ENCODE measurements at places on chromosomes 16 and 17.
A peak's percentile ranks its signal among the peaks of the same experiment; 100 is the strongest.

DNA sequence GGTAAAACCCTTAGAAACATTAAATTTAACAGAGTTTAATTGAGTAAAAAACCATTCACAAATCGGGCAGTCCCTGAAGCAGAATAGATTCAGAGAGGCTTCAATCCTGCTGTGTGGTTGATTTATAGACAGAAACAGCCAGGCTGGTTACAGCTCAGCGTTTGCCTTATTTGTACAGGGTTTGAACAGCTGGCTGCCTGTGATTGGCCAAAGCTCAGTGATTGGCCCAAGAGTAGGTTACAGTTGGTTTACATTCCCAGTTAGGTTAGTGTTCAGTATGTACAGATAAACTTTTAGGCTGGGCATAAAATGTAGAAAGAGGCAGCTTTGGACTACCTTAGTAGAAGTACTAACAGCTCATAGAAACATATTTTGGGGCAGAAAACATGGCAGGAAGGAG, 210.4 kb upstream of the ELAC2 start:
- DNase-seq: no peak

GRCh38 chr16:86964796-86965241, 352.4 kb downstream of the C16orf95 start:
- no peak for DNase-seq

DNA sequence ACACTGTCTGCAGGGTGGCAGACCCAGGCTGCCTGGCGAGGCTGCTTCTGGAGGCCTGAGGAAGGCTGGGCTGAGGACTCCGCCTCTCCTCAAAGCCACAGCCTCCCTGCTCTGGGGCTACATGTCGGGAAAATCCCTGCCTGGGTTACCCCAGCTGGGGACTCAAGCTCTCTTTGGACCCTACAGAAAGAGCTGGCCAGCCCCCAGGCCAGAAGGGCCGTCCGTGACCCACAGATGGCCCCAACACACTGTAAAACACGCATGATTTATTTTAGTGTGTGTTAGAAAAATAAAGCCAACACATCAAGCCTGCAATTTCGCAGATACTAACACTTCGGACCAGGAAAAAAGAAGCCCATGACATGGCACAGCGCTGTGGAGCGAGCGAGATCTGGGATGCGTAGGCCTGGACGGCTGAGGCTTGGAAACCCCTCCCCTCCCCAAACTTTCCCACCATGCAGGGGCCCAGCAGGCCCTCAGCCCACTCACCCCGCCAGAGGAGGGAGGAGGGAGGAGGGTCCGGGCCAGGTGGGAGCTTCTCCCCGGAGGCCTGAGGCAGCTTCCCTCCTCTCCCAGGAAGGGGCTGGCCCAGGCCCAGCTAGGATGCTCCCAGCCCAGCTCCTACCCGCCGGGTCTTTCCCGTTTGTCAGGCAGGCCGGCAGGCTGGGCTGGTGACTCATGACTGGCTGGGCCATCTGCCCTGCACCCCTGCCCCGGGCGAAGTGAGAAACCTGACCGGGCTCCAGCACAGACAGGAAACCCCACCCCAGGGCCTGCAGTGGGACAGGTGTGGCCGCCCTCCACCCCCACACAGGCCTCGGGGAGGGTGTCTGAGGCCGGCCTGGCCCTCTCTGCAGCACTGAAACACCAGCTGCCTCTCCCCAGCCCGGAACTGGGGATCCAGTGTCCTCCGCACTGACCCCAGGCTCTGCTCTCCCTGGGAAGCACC, 34.1 kb upstream of the SLC38A10 start:
- DNase-seq: peak; percentile 88

DNA sequence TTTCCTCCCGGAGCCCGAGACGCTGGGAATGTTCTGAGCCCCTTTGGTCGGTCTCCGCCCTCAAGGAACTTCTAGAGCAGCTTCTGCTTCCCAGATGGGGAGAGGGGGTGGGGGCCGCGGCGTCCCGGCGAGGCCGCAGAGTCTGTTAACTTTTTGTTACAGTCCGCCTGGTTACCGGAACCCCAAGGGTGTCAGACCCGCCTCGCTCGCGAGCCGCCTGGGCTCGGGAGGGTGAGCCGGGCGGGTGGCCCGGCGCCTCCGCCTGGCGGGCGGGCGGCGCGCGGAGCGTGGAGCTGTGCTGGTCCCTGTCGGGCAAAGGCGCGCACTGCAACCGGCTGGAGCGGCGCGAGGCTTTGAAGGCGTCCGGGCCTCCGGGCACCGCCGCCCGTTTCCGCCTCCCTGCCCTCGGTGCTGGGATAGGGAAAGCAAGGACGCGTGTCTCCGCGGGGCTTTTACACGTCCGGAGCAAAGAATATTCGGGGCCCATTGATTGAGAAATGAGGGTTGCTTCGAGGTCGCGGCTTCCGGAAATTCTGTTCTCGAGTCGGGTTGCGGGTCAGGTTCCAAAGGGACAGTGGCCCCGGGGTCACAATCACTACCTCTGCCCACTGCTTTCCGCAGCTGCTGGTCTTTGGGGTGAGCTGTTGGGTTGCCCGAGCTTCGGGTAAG, 1.7 kb downstream of the HS3ST3B1 start:
- DNase-seq: peak; percentile 92

DNA sequence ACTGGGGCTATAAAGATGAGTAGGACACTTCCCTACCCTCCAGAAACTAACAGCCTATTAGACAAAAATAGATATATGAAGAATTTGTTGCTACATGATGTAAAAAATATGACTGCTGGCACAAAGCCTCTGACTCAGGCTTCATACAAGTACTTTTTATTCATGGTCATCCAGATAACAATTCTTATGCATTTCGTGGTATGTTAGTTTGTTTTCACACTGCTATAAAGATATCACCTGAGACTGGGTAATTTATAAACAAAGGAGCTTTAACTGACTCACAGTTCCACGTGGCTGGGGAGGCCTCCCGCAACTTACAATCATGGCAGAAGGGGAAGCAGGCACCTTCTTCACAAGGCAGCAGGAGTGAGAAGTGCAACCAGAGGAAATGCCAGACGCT, 112.5 kb upstream of the HLF start:
- no peak for DNase-seq

- no peak for DNase-seq
Measured at GRCh38 chr17:60388742-60389141, 3.2 kb downstream of the USP32 start.

- DNase-seq: no peak
Measured at GRCh38 chr17:46010597-46011186, 11.6 kb downstream of the STH start.

DNA sequence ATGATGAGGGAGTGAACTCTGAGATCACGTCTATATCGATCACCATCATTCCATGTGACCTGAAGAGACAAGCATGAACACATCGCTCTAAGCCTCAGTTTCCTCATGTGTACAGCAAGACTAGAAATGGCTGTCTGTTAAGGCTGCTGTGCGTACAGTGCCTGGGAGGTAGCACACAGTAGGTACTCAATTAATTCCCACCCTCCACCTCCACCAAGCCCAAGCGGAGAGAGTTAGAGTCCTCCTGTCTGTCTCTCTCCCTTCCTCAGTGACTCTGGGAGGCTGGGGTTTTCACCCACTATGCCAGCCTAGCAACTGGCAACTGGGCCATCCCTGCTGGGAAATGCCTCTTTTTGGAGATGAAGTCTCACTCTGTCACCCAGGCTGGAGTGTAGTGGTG, 318.3 kb upstream of the CCL2 start:
- no peak for DNase-seq

- no peak for DNase-seq
Measured at GRCh38 chr16:6446370-6446769, 886.3 kb upstream of the RBFOX1 start.

DNA sequence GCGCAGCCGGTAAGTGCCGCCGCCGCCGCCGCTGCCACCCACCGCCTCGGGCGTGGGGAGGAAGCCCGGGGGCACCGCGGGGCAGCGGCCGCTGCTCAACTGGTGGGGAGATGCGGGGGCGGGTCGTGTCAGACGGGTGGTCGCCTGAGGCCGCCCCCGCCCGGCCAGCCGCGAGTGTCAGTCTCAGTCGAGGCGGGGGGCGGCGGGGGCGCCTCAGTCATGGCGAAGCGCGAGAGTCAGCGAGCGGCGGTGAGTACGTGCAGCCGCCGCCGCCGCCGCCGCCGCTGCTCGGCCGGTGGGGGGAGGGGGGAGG, 76.2 kb downstream of the CHD9 start:
- DNase-seq: no peak

Measured in left ventricle myocardium superior (tissue), 1 donor.